Myocyte (in vitro differentiated cells): ENCODE measurements at places on chromosomes 2 and 18. TPM values are rescaled to one million over a fixed set of nuclear protein-coding genes. Genes with fewer than 3 reads are reported as not detected.

The ZC3H15 gene
- total RNA-seq, result 85.7 and 89.5 TPM in 2 replicates

The CRYBA2 gene
- total RNA-seq, result not detected in 2 replicates

DNA sequence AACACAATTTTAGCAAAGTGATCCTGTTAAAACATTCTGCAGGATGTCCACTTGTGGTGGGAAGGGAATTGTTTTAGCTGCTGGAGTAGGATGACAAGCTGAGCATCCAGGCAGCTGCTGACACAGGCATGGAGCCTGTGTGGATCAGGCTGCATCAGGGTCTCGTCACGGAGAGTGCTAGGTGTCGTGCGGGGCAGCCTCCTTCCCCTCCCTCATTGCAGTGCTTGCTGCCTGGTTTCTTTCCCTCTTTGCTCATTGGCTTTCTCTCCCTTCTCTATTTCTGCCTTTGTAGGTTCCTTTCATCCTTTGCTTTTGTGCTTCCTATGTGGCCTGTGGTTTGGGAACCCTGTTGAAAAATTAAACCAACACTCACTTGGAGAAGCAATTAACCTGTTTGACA, 172.9 kb downstream of the TPGS2 start:
- peak; percentile 18 for DNase-seq

DNA sequence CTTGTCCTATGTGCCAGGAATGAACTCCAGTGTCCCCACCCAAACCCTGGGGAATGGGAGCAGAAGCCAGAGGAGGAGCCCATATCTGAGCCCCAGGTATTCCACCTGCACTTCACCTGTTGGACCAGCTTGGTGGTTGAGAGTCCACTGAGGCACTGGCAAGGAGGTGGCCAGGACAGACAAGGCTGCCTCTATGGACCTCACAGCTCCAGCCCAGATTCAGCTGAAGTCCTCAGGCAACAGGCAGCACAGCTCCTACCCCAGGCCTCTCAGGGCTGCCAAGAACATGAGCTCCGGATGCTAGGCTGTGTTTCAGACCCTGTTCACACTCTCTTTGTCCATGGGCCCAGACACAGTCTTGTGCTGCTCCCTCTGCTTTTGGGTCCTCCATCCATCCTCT, 2.9 kb upstream of the IL1F10 start:
- DNase-seq, result no peak

DNA sequence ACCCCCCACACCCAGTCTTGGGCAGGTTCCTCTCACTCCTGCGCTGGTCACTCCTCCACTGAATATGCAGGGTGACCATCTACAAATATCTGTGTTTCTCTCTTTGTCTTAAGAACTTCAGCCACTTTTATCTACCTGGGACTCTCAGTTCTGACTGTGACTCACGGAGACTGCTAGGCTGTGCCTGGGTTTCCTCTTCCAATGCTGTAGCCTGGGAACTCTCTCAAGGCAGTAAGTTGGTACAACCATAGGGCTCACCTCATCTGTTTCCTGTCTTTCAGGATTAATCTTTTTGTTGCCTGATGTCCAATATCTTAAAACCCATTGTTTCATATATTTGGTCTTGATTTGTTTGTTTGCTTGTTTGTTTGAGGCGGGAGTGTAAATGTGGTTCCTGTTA, 47.2 kb upstream of the ZNF396 start:
- no peak for DNase-seq

GRCh38 chr2:196952936-196953335, 26.4 kb upstream of the PGAP1 start:
- DNase-seq, result no peak

- DNase-seq, result no peak
Observed at GRCh38 chr2:85907671-85908157, 18.9 kb upstream of the ST3GAL5 start.
